Cerebellar cortex (tissue), 1 donor: ENCODE measurements at places on chromosomes 13 and 19.

GRCh38 chr19:19250196-19250801, 22.8 kb downstream of the TM6SF2 start:
- no peak for DNase-seq

GRCh38 chr19:51721905-51722304, 1.9 kb downstream of the HAS1 start:
- no peak for DNase-seq

DNA sequence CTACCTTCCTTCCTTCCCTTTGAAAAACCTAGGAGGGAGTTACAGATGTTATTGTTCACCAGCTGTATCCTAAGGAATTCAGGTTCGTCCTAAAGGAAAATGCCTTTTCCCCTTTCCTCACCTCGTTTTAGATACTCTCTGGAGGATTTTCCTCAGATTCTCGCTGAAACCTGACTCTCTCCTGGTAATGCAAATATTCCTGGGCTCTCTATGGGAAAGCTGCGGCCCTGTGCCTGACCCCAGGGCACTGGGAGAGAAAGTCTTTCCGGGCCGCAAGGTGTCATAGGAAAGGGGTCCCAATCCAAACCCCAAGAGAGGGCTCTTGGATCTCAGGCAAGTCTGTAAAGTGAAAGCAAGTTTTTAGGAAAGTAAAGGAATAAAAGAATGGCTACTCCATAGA, 13.1 kb upstream of the OR1M1 start:
- no peak for DNase-seq

GRCh38 chr13:47945738-47946137, 55.3 kb downstream of the SUCLA2 start:
- DNase-seq: no peak

DNA sequence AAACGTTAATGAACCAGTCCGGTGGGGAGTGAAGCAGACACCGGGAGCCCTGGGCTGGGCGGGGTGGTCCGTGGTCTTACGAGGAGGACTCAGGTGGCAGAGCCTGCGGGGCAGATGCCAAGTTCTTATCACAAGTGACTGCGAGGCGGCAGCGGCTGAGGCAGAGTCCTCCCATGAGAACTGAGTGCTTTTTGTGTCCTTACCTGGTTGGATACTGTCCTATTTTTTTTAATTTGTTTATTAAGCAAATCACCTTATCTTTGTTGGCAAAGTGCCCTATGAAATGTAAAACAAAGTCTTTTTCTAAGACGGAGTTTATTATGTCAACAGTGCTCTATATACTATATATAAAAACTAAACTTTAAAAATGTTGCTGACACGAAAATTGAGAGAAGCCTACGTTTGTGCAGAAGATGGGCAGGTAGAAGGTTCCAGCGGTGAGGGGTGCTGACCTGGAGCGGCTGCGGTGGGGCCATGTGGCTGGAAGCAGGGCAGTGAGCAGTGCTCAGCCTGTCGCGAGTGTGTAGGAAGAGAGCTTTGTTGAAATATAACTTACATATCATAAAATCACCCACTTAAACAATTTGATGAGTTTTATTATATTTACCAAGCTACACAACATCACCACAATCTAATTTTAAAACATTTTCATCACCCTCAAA, 82.2 kb downstream of the ATP11A start:
- DNase-seq: no peak

DNA sequence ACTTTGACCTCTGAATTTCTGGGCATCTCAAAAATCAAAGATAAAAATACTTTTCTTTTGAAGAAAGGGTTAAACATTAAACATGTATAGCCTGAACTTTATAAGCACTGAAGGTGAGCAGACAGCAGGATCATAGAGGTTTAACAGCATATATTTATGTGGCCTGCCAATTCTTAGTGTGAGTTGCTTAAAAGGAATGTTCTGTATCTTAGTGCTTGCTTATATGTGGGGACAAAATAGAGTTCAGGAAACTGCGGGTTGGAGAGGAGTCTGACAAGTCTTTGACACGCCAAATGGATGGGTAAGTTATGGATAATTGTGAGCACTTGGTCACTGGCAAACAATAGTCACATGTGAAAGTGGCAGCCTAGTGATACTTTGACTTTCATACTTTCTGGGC, 1419.4 kb upstream of the SPRY2 start:
- no peak for DNase-seq

DNA sequence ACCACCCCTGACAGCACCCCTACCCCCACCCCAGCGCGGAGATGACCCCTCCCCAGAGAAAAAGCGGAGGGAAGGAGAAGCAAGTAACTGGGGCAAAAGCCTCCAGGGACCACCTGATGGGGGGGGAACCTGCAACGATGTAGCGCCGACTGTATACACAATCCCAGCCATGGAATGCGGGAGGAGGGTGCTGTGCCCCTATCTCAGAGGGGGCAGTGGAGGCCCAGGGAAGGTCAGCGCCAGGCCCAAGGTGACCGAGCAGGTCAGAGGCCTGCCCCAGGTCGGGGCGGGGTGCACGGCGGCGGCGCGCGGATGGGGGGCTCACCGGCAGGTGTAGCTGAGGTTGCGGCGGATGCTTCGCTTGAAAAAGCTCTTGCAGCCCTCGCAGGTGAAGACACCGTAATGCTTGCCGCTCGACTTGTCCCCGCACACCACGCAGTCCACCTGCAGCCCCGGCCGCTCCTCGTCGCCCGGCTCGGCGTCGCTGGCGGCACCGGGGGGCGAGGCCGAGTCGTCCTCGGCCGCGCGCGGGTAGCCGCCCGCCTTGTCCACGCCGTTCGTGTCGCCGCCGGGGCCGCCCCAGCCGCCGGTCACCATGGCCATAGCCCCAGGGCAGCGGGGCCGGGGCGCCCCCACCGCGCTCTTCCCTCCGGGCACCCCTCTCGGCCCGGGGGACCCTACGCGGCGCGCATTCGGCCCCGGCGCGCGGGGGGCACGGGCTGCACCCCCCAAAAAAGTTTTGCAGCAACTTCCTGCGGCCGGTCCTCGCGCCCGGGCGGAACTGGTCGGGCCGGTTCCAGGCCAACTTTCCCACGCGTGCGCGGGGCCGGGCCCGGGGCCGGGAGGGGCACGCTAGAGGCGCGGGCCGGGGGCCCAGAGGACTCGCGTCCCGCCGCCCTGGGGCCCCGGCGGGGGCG, 843 bp downstream of the NR2F6 start:
- no peak for DNase-seq

GRCh38 chr13:40556453-40556852, 110.0 kb downstream of the FOXO1 start:
- DNase-seq: no peak

DNA sequence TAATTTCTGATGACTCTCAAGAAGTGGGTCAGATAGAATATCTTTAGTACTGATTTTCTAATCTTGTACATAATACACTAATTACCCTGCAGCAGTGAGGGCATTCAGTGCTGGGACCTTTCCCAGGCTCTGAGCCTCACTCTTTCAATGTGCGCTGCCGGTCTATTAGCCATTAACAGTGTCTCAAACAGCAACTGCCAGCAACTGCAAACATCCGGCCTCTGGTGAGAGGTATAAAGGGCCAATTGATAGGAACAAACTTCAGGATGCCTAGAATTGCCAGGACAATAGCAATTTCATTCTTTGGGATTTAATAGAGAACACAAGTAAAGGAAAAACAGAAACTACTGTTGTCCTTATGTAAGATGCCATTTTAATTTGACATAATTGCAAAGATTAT, 604.4 kb upstream of the SPRY2 start:
- no peak for DNase-seq

DNA sequence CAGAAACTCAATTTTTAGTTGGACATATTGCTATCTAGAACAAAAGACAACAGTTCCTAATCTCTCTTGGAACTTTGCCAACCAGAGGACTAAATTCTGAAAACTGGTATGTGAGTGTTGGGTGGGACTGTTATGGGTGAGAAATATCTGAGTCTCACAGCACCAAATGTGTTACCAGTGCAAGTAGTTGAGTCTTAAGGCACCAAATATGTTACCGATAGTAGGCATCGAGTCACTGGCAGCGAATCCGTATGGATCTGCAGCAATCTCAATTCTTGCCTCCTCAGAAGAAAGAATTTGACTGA, 575.2 kb downstream of the DACH1 start:
- DNase-seq: no peak

- DNase-seq: no peak
These were observed 2.6 kb downstream of the NEK3 start for GRCh38 chr13:52156724-52157261.

DNA sequence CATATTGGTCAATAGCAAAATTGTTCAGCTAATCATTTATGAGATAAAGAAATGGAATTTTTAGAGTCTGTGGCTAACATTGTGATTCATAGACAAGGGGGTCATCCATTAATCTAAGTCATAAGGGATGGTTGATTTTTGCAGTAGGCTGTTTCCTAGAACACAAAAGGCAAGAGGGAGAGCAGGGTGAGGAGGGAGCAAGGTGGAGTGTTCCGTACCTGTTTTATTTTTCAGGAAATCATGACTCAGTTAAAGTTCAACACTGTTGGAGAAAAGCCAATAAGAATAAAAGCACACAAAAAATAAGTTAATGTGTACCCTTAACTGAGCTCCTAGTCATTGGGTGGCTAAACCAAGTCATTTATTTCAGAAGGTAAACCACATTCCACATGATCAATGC, 512.4 kb upstream of the ATXN8OS start:
- no peak for DNase-seq

DNA sequence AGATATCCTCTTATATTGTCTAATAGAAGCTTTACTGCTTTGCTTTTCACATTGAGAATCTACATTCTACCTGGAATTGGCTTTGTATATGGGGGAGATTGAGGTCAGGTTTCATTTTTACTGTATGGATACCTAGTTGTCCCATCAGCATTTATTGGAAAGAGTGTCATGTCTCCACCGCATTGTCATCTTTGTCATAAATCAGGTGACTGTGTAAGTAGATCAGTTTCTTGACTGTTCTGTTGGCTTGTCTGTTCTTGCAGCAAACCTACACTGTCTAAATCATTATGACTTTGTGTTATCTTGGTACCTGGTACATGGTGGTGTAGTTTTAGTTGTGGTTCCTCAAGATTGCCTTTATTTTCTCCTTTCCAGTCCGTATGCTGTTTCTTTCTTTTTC, 5.8 kb downstream of the URI1 start:
- no peak for DNase-seq

DNA sequence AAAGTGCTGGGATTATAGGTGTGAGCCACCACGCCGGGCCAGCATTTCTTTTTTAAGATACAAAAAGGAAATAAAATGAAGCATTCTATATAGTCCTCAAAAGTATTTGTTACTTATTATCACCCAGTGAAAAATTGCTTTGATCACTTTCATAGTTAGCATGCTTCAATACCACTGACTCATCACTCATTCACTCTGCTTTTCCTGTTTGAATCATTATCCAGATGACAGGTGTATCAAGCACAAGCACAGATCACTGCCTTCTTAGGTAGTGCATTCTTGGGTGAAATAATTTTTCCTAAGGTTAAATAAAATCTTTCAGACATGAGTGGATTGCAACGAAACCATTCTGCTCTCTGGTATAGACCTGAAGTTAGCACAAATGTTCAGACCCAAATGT, 35.8 kb upstream of the SPART start:
- no peak for DNase-seq
